ENCODE measurements at places on chromosomes 13 and 19.

GRCh38 chr19:6774821-6775707 lies 2.6 kb downstream of the VAV1 start:
- DNase-seq: no peak

DNA sequence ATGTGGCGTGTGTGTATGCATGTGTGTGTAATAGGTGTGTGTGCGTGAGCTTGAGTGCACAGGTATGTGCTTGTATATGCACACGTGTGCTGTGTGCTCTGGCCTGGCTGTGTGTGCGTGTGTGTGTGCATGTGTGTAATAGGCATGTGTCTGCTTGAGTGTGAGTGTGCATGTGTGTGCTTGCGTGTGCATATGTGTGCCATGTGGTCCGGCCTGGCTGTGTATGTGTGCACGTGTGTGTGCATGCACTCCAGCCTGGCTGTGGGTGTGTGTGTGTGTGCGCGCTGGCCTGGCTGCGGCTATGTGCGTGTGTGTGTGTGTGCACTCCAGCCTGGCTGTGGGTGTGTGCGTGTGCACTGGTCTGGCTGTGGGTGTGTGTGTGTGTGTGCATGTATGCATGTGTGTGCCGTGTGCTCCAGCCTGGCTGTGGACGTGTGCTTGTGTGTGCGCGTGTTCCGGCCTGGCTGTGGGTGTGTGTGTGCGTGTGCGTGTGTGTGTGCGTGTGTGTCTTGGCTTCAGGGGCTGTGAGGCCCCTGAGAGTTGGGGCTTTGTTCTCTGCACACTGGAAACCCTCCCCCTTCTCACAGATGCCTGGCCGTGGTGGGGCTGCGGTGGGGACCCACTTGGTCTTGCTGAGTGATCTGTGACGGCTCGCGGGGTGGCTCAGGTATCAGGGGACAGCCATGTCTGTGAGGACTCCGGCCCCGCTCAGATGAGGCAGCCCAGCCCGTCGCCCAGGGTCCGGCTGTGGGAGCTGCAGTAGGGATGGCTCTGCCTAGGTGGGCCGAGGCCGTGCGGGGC lies 8.2 kb downstream of the SPPL2B start:
- DNase-seq: no peak

DNA sequence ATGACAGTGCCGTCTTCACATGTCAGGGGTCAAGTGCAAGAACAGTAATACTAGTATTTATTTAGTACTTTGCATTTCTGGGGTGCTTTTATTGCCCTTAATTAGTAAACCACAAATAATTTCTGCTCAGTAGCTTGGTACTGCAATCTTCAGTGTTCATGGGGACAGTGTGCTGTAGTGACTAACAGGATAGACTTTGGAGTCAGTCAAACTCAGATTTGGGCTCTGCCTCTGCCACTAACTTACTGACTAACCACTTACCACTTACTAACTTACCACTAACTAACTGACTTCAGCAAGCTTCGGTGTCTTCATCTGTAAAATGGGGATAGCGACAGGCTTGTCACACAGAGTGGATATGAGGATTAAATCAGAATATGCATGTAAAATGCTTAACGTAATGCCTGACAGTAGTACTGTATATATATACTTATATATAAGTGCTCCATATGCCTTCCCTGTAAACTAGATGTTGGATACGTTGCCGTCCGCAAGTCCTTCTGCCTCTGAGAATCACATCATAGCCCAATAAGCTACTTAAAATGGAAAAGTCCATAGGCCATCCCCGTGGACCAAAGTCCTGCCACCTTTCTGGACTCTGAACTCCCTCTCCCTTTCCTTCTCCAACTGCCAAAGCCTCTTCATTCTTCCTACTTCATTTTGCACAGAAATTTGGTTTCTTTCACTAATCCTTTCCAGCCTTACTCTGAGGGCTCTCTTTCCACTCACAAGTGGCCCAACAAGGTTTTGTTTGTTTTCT lies 158.1 kb downstream of the ZIC5 start:
- no peak for DNase-seq

DNA sequence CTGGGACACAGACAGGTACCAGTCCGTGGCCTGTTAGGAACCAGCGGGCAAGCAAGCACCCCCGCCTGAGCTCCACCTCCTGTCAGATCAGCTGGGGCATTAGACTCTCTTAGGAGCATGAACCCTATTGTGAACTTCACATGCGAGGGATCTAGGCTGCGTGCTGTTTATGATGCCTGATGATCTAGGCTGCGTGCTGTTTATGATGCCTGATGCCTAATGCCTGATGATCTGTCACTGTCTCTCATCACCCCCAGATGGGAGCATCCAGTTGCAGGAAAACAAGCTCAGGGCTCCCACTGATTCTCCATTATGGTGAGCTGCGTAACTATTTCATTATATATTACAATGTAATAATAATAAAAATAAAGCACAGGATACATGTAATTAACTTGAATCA lies 3.6 kb downstream of the RASGRP4 start:
- DNase-seq: no peak

- no peak for DNase-seq
Measured at GRCh38 chr19:13986348-13986904, 19.7 kb downstream of the RFX1 start.

- DNase-seq: no peak
Measured at GRCh38 chr19:33878910-33879810, 82.5 kb downstream of the KCTD15 start.

- no peak for DNase-seq
Measured at GRCh38 chr19:33503433-33504057, 18.0 kb downstream of the PEPD start.

DNA sequence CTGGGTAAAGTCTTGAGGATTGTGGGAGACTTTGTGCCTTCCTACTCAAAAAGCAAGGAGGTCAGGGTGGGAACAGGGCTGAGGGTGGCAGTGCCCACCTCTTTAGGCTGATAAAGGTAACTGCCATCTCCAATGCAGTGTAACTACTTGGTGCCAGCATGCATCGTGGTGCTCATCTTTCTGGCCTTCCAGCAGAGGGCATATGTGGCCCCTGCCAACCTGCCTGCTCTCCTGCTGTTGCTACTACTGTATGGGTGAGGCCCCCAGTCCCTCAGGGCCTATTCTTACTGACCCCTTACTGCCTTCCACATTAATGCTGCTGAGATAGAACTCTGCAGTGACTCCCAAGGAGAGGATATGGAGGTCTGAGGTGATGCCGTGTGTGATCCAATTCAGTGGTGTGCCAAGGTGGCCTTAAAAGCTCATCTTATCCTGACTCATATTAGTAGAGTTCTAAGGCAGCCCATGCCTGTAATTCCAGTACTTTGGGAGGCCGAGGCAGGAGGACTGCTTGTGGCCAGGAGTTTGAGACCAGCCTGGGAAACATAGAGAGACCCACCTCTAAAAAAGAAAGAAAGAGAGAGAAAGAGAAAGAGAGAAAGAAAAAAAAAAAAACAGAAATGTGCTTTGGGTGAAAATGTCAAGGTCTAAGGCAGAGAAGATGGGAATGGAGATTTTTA lies 9.7 kb upstream of the ARHGAP45 start:
- no peak for DNase-seq

GRCh38 chr13:71219698-71220415 lies 647.1 kb downstream of the DACH1 start:
- no peak for DNase-seq

DNA sequence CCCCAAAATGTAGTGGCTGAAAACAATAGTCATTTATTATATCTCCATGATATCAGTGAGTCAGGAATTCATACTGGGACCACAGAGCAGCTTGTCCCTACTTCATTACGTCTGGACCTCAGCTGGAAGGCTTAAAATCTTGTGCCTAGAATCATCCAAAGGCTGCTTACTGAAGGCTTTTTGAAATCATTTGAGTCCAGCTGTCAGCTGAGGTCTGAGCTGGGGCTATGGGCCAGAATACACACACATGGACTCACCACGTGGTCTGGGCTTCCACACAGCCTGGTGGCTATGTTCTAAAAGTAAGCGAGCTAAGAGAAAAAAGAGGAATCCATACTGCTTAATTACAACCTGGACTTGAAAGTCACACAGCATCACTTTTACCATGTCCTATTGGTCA lies 209.2 kb downstream of the KCTD12 start:
- DNase-seq: no peak
